ENCODE measurements at places on chromosomes 1 and 21. TPM values are rescaled to one million over a fixed set of nuclear protein-coding genes. Genes with fewer than 3 reads are reported as not detected.

DNA sequence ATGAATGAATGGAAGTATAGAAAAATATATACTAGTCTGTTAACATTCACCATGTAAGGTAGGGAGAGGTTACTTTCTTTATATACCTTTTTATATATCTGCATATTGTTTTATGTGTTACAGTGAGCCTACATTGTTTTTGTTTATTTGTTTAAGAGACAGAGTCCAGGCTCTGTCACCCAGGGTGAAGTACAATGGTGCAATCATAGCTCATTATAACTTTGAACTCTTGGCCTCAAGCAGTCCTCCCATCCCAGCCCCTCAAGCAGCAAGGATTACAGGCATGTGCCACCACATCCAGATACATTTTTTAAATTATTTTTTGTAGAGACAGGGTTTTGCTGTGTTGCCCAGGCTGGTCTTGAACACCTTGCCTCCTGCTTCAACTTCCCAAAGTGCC is 7.4 kb upstream of the SCYL3 start:
- no peak overlapping the region for H3K4me3 ChIP-seq
- H3K27me3 ChIP-seq: no peaks in the 10 kb centered on the region
- H3K27ac ChIP-seq: no peak overlapping the region
- H3K36me3 ChIP-seq: no peaks in the 10 kb centered on the region
- no peaks in the 10 kb centered on the region for H3K4me1 ChIP-seq

GRCh38 chr1:117933769-117934168 is 4.2 kb downstream of the WDR3 start:
- H3K4me1 ChIP-seq: peaks cover 7% of the 10 kb centered on the region
- no peaks in the 10 kb centered on the region for H3K27me3 ChIP-seq
- peaks cover 20% of the 10 kb centered on the region for H3K36me3 ChIP-seq
- no peak for DNase-seq
- H3K27ac ChIP-seq: no peak overlapping the region

The TFF3 gene
- not detected for total RNA-seq

DNA sequence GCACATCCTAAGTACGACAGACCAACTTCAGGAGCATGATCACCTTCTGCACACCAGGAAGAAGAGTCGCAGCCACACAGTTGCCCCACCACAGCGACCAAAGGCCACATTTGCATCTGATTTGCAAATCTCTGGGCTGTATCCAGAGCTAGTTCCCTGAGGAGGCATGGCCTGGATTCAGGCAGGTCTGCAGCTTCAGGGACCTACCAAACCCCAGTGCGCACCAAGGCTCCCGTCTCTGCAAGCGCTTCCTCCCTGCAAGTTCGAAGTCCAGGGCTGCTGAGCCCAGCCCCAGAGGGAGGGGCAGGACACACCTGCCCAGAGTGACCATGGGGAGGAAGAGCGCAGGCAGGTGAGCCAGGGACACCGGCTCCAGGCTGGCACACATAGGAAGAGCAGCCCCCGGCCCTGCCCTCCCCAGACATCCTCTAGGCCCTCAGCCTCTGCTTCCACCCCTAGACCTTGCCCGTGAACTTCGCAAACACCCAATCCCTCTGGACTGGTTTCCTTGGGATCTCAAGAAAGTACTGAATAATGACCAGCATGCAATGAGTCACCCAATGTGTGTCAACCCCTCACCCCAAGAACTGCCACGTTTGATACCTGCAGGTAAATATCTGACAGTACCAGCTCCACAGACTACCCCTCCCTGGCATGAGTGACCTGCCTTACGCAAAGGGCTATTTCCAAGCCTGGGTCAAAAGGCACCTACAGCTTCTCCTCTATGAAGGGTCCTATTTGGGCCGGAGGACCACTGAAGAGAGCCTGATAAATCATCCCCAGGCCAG is 36.8 kb downstream of the CASZ1 start:
- no peak overlapping the region for H3K4me3 ChIP-seq
- no peak overlapping the region for H3K27ac ChIP-seq
- H3K36me3 ChIP-seq: no peaks in the 10 kb centered on the region
- no peak for DNase-seq

The TMOD4 gene
- not detected for total RNA-seq

DNA sequence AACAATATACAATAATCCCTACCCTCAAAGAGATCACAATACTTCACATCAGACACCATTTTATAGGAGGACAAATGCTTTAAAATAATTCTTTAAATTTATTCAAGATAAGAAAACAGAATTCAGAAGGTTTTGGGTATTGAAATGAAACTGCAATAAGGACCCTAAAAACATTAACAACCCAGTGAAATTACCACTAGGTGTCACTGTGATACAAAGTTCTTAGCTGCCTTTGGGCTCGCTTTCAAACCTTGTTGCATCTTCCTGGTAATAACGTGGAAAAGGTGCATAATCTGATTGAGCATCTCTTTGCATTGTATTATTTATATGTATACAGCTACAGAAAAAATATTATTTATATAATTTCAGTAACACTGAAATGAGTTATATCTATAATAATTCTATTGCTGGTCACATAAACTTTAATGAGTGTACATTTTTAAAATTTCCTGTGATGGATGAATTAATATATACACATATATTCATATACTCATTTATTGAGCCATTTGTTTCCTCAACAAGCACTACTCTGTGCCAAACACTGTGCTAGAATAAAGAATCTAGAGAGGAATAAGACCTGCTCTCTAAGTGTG is 185.2 kb downstream of the FAF1 start:
- no peaks in the 10 kb centered on the region for H3K36me3 ChIP-seq
- no peak overlapping the region for H3K27ac ChIP-seq
- no peaks in the 10 kb centered on the region for H3K27me3 ChIP-seq
- peak; percentile 74 for DNase-seq
- H3K4me1 ChIP-seq: no peaks in the 10 kb centered on the region
- no peak overlapping the region for H3K4me3 ChIP-seq

The LRRC52 gene
- total RNA-seq: not detected

GRCh38 chr21:33751120-33751519 is 108.8 kb downstream of the ITSN1 start:
- DNase-seq: no peak
- no peaks in the 10 kb centered on the region for H3K4me1 ChIP-seq
- H3K36me3 ChIP-seq: peaks cover 11% of the 10 kb centered on the region
- no peaks in the 10 kb centered on the region for H3K27me3 ChIP-seq
- no peak overlapping the region for H3K4me3 ChIP-seq
- H3K27ac ChIP-seq: no peak overlapping the region

DNA sequence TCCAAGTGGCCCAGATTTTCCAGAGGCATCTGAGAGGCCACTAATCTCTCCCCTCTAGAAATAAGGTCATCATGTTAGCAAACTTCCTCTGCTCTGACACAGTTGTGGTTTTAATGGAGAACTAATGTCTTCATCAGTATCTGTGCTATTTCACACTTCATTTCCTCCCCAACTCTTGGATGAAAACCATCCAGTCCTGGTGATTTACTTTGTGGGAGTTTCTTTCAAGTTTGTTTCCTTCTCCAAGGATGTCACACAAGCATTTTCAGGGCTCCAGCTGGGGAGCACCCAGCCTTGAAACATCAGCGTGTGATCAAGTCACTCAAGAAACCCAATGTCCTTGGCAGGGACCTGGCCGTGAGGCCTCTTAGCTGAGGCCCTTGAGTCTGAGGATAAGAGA is 38.8 kb downstream of the TBX15 start:
- no peak overlapping the region for H3K4me3 ChIP-seq
- DNase-seq: no peak
- no peaks in the 10 kb centered on the region for H3K27me3 ChIP-seq

The SPRR2A gene
- total RNA-seq: not detected

The RHEX gene
- total RNA-seq: not detected

- H3K27me3 ChIP-seq: peaks cover 27% of the 10 kb centered on the region
- H3K27ac ChIP-seq: no peak overlapping the region
- peaks cover 4% of the 10 kb centered on the region for H3K4me1 ChIP-seq
- no peak for DNase-seq
- H3K36me3 ChIP-seq: no peaks in the 10 kb centered on the region
Measured at GRCh38 chr1:202189918-202190715, 3.5 kb upstream of the LGR6 start.

- H3K27me3 ChIP-seq: no peaks in the 10 kb centered on the region
- peaks cover 14% of the 10 kb centered on the region for H3K4me1 ChIP-seq
- H3K27ac ChIP-seq: no peak overlapping the region
- DNase-seq: no peak
- no peaks in the 10 kb centered on the region for H3K36me3 ChIP-seq
Measured at GRCh38 chr1:30704271-30704670, 19.1 kb downstream of the MATN1 start.

- H3K4me1 ChIP-seq: no peaks in the 10 kb centered on the region
- no peak for DNase-seq
- H3K36me3 ChIP-seq: no peaks in the 10 kb centered on the region
- no peak overlapping the region for H3K27ac ChIP-seq
- H3K4me3 ChIP-seq: no peak overlapping the region
- no peaks in the 10 kb centered on the region for H3K27me3 ChIP-seq
Measured at GRCh38 chr1:58745666-58746065, 38.2 kb downstream of the JUN start.
